ENCODE measurements at places on chromosomes 2 and 18.

DNA sequence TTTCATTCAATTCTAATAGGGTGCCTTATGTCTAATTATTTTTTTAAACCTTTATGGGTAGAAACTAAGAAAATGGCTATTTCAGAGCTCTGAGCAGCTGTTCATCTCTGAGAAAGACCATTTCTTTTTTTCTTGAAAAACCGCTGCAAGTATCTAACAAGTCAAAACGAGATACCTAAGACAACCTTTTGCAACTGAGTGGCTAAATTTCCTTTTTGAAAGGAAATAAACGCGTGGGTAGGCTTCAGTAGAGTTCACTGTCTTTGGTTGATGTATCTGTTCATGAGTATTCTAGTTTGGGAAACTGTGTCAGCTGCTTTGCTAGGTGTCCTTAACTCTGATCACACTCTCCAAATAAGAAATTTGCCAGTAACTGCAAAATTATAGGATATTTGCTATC lies 104.3 kb upstream of the LINC00305 start:
- DNase-seq = no peak

DNA sequence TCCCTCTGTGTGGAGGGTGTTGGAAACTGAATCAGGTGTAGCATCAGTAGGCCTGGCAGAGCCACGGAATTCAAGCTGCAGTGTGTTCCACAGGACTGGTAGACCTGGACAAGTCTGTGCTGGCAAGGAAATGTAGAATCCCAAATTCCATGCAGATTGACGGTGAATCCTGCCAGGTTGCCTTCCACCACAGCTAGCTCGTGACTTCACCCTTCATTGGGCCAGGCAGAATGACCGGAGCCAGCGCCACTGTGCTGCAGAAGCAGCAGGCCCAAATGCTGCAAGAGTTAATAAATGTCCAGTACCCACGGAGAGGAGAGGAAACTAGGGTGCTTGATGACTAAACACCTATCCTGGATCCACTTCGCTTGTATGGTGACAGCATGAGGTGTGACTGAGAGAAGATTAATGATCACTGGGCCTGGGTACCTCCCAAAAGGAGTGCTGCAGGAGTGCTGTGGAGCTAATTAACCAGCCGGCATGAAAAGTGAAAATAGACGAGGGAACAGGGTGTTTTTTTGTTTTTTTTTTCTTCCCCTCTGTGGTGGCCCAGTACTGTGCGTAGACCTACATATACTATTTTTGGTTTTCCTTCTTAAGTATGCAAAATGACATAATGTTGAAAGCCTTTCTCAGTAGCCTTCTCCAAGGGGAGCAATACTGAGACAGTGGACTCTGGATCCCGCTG lies 122.2 kb downstream of the TANC1 start:
- DNase-seq = no peak

DNA sequence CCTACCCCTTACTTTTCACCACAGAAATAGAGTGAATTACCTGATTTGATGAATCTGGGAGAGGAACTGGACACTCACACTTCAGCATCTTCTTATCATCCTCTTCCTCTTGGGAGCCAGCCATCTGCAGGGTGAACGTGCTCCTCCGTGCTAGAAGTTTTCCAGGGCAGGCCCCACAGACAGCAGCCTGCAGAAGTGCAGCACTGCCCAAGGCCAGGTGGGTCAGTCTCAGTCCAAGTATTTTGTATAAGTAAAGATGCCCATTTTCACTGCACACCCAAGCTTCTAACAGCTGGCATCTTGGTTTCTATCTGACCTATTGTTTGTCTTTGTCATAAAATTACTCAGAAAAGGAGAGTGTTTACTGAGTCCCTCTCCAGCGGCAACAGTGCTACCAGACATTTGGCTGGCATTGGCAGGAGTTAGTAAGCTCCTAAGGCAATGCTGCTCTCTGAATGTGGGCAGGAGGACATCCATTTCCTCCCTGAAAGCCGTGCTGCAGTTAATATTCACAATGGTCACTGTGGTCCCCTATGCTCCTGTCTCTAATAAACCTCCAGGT lies 222.6 kb upstream of the CTAGE1 start:
- no peak for DNase-seq

DNA sequence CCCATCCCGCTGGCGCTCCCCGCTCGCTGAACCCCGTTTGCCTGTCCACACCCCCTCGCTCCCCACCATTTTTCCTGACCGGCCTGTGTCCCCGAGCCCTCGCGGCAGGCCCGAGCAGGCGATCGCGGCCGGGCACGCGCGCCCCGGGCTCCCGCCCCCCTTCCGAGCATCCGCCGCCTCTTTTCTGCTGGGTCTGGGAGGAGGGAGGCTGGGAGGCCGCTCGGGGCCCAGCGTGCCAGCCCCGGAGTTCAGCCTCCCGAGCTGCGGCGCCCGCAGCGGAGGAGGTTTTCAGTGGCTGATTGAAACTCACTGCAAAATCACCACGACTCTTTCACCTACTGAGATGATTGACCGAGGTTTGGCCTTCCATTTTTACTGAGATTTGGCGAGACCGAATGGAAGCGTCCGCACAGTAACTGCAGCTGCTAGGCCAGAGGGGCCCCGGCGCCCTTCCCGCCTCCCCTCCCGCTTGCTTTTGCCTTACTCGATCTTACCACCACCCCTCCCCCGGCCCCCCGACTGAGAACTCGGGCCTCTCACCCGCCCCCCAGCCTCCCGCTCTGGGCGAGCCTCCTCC lies 4.8 kb downstream of the SOX11 start:
- DNase-seq = peak; percentile 21

GRCh38 chr2:232137356-232138147 lies 176.0 kb downstream of the DIS3L2 start:
- no peak for DNase-seq

- DNase-seq = no peak
Observed at GRCh38 chr2:75607988-75608683, 38.4 kb upstream of the MRPL19 start.

DNA sequence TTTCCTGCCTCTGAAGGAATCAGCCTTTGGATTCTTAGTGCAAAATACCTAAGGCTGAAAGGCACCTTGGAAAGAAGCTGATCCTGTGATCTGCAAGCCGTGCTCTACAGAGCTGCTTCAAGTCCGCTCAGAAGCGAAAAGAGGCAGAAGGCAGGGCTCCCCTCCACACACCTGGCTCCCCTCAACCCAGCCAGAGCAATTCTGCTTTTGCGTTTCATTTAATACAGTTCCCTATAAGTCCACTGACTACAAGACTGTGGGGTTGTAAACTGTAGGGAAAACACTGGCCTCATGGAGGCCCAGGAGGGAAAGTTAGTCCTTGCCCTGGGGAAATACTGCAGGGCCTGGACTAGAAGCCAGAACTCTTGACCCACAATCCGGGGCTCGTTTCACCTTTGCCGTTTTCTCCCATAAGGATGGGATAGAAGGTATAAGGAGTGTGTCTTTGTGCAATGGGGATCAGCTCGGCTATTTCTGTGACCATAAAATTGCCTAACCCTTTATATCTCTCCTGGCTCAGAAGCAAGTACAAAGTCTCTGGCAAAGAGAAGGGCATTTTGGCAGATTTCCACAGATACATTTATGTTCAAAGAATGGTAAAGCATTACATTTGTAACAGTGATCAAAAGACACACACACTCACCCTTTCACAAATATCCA lies 95.8 kb upstream of the TEX51 start:
- no peak for DNase-seq

DNA sequence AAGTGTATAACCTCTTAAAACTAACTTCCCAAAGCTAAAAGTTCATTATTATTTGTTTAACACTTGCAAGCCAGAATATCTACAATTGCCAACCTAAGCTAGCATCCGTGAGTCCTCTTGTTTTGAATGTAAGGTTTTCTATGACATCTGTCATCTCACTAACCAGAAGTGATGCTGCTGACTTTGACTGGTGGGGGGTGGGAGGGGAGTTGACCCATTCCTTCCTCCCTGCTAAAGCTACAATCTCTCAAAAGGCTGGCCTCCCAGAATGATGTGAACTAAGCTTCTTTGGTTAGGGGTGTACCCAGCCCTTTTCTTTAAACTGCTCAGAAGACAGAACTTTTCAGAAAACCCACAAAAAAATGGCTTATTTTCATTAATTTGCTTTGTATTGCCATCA lies 280.6 kb downstream of the ZEB2 start:
- DNase-seq = no peak

- DNase-seq = no peak
Observed at GRCh38 chr2:188952901-188953300, 21.3 kb upstream of the COL3A1 start.

DNA sequence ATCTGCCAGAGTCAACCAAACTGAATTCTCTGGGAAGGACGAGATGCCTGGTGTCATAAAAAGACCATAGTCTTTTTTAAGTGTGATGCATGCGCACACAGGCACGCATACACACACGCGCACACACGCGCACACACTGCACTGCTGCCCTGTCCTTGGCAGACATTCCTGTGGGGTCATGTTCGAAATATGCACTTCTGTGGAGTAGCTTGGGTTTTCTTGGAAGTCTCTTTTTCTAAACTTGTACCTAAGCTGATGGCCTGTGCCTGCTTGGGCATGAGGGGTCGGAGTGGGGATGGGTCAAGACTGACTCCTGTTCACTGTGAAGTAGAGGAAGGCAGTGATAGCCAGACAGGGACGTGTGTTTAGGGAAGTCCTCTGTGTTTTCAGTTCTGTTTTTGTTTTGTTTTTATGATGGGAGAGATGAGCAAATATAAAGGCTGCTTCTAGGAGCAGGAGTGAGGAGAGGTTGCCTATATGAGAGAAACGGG lies 4.0 kb upstream of the RMC1 start:
- DNase-seq = no peak

- DNase-seq = no peak
Observed at GRCh38 chr2:105376010-105376409, 22.8 kb downstream of the FHL2 start.

DNA sequence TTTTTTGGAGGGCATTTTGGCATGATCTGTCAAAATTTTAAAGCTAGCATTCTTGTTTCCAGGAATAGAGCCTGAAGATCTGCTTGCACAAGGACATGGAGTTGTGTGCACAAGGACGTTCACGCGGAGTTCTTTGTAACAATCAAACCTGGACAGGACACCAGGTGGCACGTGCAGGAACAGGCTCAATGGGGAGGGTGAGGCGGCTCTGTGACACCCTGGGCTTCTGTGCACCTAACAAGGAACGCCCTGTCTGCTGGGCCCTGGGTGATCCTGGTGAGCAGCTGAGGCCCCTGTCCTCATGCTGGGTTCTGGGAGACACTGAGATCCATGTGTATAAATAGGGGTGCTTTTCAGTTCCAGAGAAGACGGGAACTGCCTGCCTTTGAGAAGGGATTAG lies 93.1 kb upstream of the PXDN start:
- DNase-seq = no peak

GRCh38 chr2:64661741-64662169 lies 8.0 kb upstream of the SERTAD2 start:
- no peak for DNase-seq

- no peak for DNase-seq
Observed at GRCh38 chr2:133062931-133063665, 393.1 kb upstream of the LYPD1 start.

GRCh38 chr18:22200611-22201225 lies 31.3 kb downstream of the GATA6 start:
- DNase-seq = no peak

GRCh38 chr2:182444170-182444569 lies 17.3 kb upstream of the PDE1A start:
- DNase-seq = no peak

DNA sequence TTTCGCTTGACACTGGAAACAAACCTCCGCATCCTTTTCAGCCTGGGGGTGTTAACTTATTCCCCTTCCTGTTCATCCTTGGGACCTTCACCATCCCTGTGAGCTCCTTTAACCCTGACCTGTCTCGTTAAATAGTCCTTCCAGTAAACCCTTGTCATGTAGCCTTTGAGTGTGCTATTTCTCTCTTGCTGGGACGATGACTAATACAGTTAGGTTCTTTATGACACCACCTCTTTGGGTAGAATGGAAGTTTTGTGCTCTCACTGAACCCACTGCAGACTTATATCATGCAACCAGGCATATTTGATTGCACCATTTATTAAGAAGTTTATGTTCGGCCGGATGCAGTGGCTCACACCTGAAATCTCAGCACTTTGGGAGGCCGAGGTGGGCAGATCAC lies 40.5 kb upstream of the GAREM1 start:
- DNase-seq = no peak

DNA sequence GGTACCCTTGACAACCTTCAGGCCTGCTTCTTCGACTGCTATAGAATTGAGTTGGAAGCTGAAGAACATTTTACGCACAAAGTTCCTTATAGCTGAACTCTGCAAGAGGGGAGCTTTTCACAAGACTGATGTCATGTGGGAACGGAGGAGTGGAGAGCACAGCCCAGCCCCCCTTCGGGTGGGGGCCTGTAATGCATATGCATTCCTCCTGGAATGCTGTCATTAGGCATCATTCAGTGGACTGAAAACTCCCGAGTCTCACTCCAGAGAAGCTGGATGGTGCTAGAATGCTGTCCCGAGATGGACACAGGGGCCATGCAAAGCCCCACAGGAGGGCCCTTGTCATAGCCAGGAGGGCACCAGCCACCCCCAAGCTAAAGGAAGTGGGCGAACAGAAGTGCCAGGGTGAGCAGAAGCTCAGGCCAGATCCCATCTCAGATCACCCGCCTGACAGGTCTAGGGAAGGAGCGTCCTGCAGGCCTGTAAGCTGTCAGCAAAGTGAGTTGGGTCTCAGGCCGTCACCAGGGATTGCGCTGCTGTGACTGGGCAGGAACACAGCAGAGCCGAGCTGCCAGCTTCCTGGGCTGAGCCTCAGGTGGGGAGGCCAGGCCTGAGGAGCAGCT lies 43.8 kb upstream of the RBM44 start:
- DNase-seq = no peak

DNA sequence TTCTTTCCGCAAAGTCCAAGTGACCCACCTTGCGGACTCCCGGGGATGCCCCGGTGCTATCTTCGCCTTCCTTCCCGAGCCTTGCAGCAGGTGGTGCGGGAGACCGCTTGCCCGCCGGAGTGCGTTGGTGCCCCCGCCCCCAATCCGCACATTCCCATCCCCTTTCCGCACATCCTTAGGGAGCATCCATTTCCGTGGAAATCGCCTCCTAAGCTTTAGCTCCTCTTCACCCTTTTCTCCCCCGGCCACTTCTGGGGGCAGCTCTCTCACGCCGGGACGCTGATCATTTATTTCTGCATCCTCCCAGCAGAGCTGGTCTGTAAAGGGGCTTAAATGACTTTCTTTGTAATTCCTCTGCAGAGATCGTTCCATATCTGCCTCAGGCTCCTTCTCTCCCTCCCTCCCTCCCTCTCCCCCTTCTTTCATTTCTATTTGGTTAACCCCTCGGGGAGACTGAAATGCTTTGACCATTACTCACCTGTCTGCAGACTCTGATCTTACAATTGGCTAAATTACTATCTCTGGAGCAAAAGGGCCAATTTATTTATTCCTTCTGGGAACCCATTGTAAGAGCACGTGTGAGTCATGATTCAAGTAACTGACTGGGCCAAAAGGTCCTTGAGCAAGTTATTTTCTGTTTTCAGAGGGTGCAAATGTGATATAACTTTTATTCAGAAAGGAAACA lies 1.3 kb upstream of the LYPD1 start:
- no peak for DNase-seq

- DNase-seq = peak; percentile 34
Observed at GRCh38 chr2:161273038-161273760, 35.0 kb upstream of the PSMD14 start.

- no peak for DNase-seq
Observed at GRCh38 chr2:30871440-30871839, 64.2 kb upstream of the CAPN13 start.
